ENCODE measurements at places on chromosomes 7 and 10.

- no peak for DNase-seq
Observed at GRCh38 chr10:114623661-114624294, 34.3 kb downstream of the ABLIM1 start.

DNA sequence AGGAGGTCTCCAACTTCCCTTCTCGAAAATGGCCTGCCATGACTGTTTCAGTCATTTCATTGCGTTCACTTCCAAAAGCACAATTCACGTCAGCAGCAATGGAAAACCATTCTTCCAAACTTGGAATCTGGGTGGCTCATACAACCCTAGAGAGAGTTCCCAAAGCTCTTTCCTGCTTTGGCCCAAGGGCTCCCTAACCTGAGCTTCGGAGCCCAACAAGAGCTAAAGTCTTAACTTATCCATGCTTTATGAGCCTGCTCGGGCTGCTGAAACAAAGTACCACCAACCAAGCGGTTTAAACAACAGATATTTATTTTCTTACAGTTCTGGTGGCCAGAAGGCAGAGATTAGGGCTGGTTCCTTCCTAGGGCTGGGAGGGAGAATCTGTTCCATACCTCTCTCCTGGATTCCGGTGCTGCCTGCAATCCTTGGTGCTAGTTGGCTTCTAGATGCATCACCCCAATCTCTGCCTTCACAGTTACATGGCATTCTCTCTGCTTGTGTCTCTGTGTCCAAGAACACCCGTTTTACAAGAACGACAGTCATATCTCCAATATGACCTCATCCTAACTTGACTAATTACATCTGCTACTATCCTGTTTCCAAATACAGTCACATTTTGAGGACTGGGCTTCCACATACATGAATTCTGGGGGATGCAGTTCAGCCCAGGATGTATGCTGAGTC is 33.5 kb downstream of the CAMK2B start:
- DNase-seq: no peak

DNA sequence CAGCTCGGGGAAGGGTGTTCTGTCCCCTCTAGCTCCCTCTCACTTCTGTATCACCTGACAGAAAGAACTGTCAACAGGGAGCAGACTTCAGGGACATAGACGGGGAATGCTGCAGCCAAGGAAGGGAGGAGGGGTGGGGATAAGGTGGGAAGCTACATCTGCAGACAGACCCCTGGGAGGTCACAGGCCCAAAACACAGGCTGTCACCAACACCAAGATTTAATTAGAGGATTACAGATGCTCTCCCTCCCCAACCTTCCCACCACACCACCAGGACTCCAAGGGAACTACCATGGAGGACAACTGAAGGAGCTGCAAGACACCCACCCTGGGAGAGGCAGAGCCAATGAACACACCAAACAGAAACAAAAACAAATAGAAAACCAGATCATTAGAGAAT is 425.2 kb upstream of the VSTM2A start:
- no peak for DNase-seq

DNA sequence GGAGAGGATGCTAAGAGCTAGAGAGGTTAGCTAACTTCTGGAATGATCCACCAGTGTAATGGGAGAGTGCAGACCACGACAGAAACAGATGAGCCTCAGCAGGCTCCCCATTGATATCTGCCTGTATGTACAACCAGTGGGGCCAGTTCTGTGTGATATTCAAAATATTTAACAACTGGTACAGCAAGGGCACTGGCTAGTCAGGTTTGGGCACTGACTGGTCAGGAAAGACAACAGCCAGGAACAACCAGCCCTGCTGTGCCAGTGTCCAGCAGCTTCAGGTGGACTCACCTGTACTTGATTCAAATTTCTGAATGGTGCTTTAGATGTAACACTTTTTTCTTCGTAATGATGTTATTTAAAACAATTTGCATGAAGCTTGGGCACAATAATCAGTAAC is 5.9 kb upstream of the TRIL start:
- no peak for DNase-seq
